ENCODE measurements at places on chromosomes 2 and 18.

- DNase-seq, result no peak
These were observed 83.4 kb downstream of the FANCL start for GRCh38 chr2:58157754-58158153.

GRCh38 chr2:239190361-239190760 lies 210.5 kb downstream of the HDAC4 start:
- DNase-seq, result no peak

DNA sequence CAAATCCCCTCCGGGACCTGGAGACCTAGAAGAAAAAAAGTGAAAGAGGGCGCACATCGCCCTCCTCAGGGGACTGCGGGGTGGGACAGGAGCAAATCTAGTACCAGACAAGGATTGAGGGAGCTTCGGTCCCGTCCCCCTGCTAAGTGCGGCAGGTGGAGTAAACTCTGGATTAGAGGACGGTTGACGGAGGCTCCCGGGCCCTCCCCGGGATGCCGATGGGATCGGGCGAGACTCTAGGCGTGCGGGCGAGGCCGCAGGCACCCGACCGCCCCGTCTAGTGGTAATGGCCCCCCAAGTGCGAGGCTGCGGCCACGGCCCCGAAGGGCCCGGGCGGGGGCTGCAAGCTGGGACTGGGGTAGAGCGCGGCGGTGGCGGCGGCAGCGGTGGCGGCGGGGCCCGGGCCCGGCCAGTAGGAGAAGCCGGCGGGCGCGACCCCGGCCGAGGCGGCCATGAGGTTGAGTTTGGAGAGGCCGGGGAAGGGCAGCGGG lies 3.5 kb downstream of the FEV start:
- DNase-seq, result no peak

DNA sequence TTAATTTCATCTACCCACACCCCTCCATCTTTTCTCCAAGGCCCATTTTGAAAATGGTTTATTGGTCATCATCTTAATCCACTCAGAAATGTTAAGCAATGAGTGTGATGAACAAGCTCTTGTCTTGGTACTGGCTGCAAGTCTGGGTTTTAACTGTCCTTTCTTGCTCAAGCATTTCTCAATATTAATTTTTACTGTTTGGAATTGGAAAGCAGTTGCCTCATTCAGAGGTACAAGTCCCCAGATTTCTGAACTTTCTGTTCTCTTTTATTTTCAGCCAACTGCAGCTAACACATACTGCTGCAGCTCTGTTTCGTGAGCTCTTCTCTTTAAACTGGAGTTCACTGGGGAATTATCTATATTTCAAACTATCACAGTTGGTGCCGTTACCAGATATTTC lies 99.4 kb upstream of the TEX51 start:
- DNase-seq, result no peak

DNA sequence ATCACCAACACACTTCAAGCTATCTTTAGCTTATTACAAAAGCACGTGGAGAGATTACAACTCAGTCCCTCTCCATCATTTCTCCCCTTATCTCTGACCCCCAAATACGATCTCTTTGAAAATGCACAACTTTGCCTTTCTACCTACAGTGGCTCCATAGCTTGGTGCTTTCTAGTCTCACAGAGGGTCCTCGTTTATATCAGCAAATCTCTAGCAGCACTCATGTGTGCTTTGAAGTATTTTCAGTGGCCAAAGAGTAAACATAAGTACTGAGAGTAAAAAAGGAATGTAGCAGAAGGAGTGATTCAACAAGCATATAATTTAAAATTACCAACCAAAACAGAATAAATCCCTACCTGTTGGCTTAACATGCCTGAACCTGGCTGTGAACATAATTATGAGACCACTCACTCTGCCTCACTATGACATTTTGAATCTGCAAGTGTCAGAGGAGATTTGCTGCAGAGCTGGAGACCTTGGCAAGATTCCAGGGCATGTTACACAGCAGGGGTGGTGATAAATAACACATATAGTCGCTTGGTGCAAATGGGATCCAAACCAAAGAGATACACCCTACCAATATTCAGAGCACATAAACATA lies 54.6 kb downstream of the LAMA3 start:
- DNase-seq, result no peak

DNA sequence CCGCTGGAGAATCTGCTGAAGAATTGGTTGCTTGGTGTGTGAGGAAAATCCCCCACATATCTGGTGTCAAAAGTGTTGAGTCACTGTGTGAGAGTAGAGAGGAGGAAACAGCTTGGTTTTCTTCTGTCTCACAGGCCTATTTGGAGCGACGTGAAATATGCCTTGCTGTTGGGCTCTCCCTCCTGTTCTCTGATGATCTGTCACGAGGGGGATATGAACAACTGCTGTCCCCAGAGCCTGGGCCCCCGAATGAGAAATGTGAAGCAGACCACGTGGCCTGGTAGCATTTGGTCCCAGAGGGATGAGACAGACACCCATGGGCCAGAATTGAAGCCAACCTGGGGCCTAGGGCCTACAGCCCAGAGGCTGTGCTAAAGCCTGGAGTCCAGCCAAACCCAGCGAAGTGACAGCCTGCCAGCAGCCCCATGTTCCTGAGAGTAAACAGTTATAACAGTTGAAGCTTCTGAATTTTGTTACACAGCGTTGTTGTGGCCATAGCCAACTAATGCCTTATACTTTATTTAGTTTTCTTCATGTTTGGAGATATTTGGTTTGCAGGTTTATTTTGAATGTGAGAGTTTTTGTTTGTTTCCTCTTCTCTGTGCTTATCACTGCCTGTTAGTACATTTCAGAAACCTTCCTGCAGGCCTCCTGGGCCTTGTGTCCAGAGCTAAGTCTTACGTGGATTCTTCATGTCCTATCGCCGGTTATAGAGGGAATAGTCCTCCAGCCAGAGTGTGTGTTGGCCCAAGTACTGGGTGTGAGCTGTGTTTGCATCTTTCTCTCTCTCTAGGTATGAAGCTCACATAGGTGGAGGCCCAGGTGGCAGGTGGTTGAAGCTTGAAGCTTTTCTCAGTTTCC lies 18.7 kb upstream of the COLEC12 start:
- DNase-seq, result peak; percentile 43

DNA sequence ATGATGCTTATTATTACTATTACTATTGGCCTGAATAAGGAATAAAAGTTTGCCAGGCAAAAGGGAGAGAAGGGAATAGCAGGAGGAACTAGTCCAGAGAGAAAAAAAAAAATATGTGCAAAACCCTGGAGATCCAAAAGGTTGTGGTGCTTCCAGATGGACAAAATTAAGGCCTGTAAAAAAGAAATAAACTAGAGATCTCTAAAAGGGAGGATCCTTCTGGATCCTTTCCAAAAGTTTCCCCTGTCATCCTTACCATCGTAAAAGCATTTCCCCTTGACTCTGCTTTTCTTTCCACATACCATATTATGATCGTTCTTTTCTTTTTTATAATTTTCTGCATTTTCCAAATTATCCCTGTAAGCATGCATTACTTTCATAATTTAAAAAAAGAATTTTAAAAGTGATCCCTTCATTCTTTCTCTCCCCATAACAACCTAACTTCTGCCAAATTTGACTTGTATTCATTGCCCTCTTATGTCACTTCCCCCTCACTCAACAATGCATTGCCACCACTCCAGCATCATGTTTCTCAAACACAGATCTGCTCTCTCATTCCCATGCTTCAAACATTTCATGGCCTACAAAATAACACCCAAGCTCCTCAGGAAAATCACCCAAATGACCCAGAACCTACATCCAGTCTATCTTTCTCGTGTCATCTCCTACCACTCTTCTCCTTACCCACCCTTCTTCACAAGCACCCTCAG lies 40.3 kb downstream of the RBMS1 start:
- DNase-seq, result no peak

- DNase-seq, result no peak
These were observed 51.7 kb downstream of the COX7A2L start for GRCh38 chr2:42309366-42309765.

DNA sequence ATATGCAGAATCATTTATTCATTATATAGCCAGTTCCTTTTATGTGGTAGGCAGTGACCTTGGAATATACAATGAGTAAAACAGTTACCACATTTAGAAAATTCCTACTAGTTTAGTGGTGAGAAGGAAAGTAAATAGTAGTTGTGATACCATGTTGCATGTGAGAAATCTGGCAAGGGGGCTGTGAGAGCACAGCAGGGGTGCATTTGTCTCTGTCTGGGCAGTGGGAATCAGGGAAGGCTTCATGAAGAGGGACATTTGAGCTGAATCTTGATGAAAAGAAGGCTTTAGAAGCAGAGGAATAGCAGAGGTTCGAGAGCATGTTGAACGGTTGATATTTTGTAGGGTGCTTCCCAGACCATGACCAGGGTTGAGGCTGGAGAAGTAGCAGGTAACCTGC lies 78.7 kb downstream of the RAB3GAP1 start:
- DNase-seq, result no peak

DNA sequence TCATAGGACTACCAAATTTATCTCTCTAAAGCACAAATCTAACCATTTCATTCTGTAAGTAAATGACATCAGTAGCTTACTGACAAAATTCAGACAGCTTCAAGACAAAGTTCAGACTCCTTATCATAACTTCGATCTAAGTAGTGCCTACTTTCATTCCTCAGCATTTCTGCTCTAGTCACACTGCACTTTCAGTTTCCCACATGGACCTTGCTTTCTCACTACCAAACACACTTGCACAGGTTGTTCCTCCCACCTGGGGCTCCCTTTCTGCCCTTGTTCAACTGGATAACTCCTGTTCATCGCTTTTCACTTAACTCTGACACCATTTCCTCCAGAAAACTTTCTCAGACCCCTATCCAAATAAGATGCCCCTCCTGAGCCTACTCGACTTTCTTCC lies 22.1 kb upstream of the CCDC150 start:
- no peak for DNase-seq

GRCh38 chr2:100208141-100208770 lies 65.9 kb upstream of the AFF3 start:
- DNase-seq, result no peak

GRCh38 chr18:25896178-25896780 lies 194.1 kb downstream of the SS18 start:
- peak; percentile 9 for DNase-seq

DNA sequence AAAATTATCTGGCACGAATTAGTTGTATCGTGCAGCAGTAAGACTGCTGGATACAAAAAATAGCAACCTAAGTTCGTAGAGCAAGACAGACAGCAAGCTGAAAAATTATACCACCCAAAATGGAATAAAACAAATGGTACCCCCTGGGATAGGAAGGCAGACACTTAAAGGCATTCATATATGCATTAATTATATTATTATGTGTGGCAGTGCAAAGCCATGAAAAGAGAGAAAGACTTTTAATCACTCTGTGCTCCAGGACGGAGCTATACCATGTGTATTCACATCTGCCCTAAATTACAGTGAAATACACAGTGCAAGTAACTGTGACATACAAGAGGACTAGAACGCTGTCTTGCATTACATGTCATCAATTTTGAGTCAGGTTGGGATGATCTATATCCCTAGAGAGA lies 235.9 kb downstream of the GULP1 start:
- DNase-seq, result no peak

DNA sequence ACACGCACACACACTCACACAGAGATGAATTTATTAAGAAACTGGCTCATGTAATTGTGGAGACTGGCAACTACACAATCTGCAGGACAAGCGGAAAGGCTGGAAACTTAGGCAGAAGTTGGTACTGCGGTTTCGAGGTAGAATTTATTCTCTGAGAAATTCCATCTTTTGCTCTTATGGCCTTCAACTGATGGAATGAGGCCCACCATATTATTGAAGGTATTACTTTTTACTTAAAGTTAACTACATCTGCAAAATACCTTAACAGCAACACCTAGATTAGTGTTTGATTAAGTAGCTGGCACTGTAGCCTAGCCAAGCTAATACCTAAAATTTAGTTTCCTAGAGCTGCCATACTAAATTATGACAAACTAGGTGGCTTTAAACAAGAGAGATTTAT lies 384.0 kb upstream of the UBE2E3 start:
- no peak for DNase-seq

DNA sequence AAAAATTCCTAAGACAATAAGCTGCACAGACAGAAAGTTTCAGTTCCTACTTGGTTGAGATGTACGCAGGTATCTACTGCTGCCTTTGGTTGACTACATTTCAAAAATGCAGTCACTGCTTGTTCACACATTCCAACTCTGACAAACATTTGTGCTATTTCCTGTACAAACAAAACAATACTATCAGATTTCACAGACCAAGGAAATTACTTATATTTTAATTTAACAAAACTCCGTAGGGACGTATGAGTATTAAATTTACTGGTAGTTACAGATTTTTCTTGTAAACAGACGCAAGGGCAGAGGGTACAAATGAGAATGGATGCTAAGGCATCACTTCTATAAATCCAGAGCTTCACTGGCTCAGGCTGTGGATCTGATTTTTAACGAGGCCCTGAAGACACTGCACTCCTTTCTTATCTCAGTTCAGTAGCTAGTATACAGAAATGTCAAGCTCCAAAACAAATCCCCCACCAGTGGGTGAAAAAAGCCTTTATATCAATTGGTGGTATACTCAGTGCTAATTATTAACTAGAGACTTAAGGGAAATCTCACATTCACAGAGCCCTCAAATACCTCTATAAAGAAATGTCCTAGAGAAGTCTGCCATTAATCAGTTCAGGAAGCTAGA lies 31.7 kb upstream of the TTC32 start:
- DNase-seq, result peak; percentile 23

- no peak for DNase-seq
These were observed 15.1 kb downstream of the CLIP4 start for GRCh38 chr2:29130295-29130694.

GRCh38 chr2:196176142-196176738 lies 4.9 kb upstream of the STK17B start:
- DNase-seq, result no peak

- DNase-seq, result no peak
These were observed 40.3 kb downstream of the ARMC9 start for GRCh38 chr2:231238689-231239088.

DNA sequence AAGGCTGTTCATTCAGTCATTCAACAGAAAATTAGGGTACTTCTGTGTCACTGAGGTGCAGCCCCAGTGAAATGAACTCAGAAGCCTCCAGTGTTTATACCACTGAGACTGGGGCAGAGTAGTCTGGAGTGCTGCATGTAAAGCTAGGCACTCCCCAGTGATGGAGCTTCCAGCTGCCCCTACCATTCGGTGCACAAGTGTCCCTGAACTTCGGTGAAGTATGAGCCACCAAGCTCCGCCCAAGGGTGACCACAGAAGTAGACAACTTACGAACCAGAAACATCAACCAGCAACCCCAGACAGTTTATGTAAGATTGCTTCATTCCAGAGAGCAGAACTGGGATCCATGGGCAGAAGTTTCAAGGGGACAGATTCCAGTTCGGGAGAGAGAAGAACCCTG lies 70.6 kb upstream of the FOSL2 start:
- DNase-seq, result no peak

GRCh38 chr2:76128622-76129021 lies 417.9 kb upstream of the GCFC2 start:
- DNase-seq, result no peak

DNA sequence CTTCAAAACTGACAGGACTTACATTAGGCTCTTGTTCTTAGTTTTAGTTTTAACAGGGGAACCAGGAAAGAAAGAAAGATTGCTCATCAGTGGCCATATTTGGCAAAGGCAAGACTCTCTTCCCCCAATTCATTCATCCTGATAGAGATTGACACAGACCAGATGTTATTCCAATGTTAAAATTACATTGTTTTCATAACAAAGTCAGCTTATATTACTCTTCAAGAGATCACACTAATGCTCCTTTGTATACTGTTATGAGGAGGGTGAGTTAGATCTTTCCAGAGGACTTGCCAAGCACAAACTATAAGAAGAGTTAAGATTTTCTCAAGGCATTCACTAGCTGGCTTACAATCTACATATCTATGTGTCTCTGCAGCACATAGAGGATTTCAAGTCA lies 252.1 kb downstream of the SLC8A1 start:
- DNase-seq, result no peak
